ENCODE measurements at places on chromosomes 3 and 15.

DNA sequence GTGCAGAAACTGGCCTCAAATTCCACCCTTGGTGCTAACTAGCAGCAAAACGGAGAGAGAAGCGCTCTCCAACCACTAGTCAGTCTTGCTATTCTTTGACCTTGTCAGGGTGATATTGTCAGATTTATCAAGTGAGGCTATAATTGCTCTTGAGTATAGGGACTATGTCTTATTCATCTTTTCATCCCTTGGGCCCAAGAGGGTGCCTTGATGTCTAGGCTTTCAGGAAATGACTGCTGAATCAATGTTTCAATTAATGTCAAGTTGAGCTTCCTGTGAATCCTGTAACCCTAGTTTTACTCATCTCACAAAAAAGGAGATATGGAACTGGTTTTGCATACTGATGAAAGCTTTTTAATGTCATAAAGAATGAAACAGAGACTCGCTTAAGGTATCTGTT is 701.3 kb downstream of the EDEM1 start:
- DNase-seq = no peak

- DNase-seq = no peak
These were observed 34.4 kb upstream of the CASR start for GRCh38 chr3:122148941-122149627.

GRCh38 chr3:105688821-105689220 is 180.0 kb downstream of the CBLB start:
- no peak for DNase-seq

- no peak for DNase-seq
These were observed 10.5 kb upstream of the OSBPL11 start for GRCh38 chr3:125605756-125606155.

DNA sequence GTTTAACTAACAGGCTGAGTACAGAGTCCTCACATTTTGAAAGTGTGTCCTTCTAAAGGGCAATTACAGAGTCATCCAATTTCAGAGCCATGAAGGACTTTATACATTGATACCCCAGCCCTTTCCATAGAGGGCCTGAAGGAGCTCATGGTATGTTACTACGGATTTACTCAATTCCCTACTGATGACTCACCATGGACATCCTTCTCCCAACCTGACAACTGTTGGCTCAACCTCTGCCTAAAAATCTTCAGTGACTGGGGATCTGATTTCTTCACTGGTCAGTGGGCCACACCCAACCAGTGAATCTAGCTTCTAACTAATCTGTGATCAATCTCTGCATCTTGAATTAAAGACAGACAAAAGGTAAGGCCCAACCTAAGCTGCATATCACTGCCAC is 963.4 kb upstream of the CFAP20DC start:
- DNase-seq = no peak

- DNase-seq = no peak
These were observed 229.9 kb downstream of the CHST2 start for GRCh38 chr3:143349455-143349854.

DNA sequence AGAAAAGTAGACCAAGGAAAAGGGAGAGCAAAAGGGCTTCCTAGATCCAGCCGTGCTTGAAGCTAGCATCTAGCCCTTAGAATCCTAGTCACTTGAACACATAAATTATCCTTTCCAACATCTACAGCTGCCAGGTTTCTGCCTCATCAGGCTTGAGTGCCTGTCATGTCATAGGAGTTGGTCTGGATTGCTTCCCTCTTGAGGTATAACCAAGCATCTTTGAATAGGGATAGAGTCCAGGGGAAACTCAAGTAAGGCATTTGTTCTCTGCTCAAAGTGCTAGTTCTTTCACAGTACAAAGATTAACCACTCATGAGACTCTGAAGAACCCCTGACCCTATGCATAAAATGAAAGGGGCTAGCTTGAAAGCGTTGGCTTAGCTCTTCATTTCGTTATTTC is 72.3 kb downstream of the SLCO3A1 start:
- no peak for DNase-seq

- no peak for DNase-seq
These were observed 44.6 kb downstream of the ABHD2 start for GRCh38 chr15:89132611-89133507.

DNA sequence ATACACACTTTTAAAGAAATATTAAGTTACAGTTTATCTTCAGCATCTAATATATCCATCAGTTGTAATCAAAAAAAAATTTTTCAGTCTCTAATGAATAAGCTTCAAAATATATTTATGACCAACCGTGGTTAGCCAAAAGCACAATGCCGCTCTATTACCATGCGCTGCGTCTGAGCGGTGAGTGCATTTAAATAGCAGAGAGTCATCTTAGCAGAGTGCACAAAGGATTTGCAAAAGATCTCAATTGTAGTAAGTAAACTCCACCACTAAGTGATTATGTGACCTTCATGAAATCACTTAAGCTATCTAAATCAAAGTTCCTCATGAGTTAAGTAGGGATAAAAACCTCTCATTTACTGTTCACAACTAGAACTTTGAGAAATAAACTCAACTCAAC is 4.9 kb downstream of the TP63 start:
- no peak for DNase-seq

GRCh38 chr3:191385101-191385500 is 54.8 kb upstream of the UTS2B start:
- no peak for DNase-seq

DNA sequence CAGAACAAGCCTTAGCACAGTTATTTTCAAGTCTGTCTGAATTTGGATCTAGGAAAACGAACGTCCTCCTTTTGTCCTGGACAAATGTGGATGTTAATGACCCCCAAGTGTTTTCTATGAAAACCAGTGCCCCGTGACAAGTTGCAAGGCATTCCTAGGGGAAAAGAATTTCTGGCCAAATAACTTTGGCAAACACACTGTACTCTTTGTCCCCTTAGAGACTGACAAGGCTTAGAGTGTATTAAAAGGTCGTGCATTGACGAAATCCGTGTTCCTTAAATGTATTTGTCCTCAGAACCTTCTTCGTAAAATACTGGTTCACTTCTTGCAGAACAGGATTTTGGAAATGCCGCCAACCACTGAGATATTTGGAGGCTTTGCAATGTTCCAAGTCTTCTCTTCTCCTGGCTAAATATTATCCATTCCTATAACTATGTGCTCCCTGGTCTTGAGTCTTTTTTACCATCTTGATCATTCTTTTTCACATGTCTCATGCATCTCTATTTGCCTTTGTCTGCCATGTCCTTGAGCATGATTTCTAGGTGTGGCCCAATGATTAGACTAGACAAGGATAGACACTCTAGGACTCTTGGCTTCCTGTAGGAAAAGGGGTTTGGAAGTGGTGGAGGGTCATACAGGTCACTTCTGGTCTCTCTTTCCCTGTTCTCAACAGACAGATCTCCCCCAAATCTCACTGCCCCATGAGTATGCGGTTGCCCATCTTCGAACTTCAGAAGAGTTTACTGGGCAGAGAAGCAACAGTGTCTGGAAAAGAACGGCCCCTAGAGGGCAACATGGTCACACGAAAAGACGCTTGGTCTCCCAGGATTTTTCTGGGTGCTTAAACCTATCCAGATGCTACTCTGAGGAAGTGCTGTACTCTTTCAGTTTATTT is 117.5 kb downstream of the EDEM1 start:
- DNase-seq = peak; percentile 54

DNA sequence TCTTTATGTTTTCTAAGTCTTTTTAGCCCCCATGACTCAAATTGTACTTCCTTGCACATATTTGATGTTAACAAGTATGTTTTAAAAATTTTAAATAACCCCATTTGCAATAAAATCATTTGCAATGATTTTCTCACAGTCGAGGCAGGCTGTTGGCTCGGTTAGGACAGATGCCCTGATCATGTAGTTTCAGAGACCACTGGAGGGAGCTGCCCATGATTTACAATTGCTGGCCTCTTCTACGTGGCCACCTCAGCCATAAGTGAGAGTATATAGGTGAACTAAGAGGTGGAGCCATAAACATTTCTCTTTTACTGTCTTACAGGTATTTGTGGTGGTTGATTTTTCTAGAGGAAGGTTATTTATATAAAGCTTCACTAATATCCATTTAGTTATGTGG is 1.7 kb downstream of the DTWD1 start:
- DNase-seq = no peak

GRCh38 chr3:180467177-180467576 is 134.8 kb upstream of the TTC14 start:
- no peak for DNase-seq

DNA sequence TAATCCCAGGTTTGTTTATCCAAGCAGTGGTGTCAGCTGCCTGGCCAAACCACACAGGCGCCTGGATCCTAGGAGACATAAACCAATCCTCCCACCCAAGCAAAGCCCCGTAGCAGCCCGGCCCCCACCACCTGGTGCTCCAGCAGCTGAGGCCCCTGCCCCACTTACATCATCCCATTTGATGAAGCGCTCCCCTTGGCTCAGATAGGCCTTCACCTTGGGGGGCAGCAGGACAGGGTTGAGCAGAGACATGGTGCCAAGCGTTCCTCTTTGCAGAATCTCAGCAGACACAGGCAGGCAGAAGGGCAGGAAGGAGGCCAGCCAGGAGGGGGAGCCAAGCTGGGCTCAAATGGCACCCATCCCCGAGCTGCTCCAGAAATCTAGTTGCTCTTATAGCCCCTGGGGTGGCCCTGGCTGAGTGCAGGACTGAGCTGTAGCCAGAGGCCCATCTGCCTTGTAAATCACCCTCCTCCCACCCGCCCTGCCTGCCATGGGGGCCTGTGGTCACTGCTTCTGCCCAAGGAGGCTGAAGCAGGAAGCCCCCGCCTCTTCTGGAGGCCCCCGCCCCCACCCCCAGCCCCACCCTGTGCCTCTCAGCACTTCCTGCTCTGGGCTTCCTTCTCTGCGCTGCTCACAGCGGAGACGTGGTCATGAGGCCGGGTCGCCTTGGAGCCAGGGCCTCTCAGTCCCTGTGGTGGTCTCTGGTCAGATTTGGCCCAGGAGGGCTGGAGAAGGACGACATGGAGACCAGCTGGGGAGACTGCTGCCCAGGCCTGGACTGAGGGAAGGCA is at the start of gene PLCB2:
Gene PLCB2 (minus strand): TSS at position 515 of the 791 bp plus-strand sequence. CDS start 263 bp downstream, at position 252.
- DNase-seq = no peak

All from dorsolateral prefrontal cortex (tissue), 122 donors.